ENCODE measurements at places on chromosomes 2 and 18.
A peak's percentile ranks its signal among the peaks of the same experiment; 100 is the strongest.

DNA sequence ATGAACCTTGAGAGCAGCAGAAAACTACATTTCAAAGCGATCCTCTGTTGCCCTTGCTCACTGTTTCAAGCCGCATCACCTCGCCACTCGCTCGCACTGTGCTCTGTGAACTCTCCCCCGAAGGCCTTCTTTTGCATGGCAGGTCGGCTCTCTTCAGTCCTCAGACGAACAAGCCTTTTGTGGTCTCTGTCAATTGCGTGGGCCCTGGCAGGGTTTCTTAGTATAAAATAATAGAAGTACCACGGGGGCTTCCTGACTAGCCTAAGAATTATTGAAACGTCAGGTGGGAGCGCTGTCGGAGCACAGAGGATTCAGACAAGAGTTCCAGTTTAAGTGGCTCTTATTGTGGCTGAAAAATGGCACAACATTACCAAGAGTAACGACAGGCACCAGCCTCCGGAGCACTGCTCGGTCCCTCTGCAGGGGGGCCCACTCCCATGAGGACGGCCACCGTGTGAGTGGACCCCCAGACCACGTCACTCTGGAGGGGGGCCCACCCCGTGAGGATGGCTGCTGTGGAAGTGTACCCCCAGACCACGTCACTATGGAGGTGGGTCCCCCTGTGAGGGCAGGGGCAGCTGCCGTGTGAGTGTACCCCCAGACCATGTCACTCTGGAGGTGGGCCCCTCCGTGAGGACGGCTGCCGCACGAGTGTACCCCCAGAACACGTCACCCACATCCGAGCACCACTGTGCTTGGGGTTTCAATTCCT, 237.7 kb downstream of the HDAC4 start:
- DNase-seq, result no peak

DNA sequence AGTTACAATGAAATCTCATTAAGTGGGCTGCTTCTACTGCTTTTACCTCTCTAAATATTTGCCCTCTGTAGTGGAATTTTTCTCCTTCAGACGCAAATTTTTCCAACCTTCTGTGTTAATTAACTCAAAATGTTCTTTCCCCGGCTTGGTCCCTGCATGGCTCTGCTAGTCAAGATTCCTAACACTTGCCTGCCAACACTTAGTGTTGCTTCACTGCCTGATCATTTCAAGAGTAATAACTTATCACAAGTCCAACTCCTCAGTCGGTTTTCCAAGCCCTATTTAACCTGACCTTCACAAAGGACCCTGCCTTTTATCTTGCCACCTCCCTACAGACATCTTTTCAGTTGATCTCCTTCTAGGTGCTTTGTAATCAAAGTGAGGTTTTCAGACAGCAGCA, 142.7 kb downstream of the HRH4 start:
- no peak for DNase-seq

- DNase-seq, result no peak
Observed at GRCh38 chr2:108034843-108035242, 48.5 kb downstream of the SLC5A7 start.

DNA sequence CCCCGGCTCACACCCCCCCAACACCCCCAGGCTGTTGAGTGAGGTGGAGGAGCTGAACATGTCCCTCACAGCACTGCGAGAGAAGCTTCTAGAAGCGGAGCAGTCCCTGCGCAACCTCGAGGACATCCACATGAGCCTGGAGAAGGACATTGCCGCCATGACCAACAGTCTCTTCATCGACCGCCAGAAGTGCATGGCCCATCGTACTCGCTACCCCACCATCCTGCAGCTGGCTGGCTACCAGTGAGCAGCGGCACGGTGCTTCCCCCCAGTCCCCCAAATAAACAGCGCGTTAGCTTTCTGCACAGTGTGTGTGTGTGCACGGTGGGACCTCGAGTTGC, 5.3 kb downstream of the TEKT4 start:
- DNase-seq, result no peak

GRCh38 chr2:182971820-182972547, 66.3 kb downstream of the NCKAP1 start:
- DNase-seq, result no peak

GRCh38 chr2:42193722-42194187, 24.6 kb downstream of the EML4 start:
- peak; percentile 33 for DNase-seq

- DNase-seq, result peak; percentile 40
Observed at GRCh38 chr2:214244847-214245246, 166.0 kb upstream of the VWC2L start.

DNA sequence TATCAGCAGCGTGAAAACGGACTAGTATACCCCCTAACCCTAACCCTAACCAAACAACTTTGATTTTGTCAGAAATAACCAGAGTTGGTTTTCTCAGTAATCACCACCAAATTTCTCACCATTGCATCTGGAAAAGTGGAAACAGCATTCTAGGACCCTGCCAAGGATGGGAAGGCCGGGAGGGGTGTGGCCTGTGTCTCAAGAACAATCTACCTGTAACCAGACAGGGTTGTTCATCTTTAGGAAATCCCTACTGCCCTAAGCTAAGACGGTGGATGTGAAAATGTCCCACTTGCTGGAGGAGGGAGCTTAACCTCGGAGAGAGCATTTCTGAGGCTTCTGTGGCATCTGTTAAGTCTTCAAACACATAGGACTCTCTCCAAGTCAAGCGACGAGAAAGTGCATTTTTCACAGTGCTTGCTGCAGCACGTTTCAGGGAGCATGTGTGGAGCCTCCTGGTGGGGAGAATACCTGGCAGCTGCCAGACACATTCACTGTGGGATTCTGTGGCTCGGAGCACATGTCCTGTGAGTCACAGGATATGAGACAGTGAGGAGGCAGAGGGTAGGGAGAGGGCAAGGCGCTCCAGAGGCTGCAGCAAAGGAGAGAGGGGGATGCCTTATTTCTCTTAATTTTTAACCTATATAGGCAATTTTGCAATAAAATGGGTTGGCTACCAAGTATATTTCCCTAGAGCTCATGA, 207.5 kb downstream of the SPP2 start:
- DNase-seq, result peak; percentile 96

- no peak for DNase-seq
Observed at GRCh38 chr18:56541340-56541739, 97.1 kb downstream of the TXNL1 start.

GRCh38 chr2:213420828-213421385, 136.6 kb downstream of the SPAG16 start:
- DNase-seq, result no peak

DNA sequence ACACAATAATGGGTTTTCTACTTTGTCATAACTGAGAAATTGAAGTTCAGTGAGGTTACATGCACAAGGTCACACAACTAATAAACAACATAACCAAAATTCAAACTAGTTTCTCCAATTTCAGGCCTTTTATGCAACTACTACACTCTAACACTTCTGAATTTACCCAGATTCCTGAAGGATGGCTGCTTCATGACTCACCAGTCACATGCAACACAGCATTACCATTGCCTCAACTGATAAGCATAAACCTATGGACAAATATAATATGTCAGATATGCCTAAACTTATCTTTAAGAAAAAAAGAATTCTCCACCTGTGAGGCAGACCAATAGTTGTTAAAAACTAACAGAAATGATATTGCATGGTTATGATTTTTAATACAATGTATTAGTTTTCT, 586.5 kb upstream of the SLC8A1 start:
- peak; percentile 54 for DNase-seq

DNA sequence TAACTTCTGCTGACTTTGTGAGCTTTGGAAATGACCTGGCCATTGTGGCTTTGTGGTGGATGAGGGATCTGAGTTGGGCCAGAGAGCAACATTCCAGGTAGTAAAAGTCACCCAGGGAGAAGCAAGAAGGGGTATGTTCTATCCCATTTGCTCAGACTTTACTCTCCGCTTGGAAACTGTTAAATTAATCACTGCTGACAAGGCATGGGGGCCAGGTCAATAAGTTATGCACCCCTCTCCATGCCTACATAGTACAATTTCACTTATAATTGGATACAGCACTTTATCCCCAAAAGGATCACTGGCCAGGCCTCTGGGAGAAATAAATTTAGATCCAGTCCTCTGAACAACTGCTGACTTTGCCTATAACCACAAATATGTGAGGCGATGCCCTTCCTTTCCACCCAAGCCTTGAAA, 92.1 kb downstream of the RPRM start:
- no peak for DNase-seq

DNA sequence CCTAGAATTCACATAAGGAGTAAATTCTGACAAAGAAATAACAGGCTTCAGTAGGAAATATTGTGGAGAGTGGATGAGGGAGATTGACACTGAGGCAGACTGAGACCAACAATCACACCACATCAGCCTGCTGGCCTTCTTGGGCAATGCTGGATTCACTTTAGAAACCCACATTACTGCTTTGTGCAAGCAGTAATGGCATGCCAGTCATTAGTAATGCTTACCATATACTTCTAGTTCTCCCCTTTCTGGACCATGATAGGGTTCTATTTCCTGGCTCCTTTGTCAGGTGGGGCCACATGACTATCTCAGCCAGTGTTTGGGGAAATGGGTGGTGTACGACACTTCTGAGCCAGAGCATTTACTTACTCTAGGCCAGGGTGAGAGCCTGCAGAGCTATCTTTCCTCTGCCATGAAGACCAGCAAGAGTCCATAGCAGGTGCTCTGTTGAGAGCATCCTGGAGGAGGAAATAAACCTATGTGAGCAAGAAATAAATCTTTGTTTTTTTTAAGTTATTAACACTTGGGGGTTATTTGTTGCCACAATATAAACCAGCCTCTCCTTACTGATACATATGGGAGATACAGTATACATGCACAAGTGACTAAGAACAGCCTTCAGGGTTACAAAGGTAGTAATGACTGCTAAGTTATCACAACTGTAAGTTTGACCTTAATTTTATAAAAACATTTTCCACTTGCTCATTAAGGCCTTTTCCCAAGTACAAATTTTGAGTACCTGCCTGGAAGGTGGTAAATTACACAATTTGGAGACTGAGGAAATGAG, 89.3 kb upstream of the TANK start:
- DNase-seq, result no peak

DNA sequence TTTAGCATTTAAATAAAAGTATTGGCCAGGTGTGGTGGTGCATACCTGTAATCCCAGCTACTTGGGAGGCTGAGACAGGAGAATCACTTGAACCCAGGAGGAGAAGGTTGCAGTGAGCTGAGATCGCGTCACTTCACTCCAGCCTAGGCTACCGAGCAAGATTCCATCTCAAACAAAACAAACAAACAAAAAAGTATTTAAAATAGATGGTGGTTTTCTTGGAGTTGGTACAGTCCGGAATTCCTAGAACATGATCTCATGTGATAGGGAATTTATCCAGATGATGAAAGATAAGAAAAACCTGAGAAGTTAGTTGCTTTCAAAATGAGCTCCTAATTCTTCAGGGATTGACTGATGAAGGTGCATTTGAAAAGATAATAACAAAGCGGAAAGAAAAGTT, 62.0 kb downstream of the BIRC6 start:
- peak; percentile 88 for DNase-seq

- DNase-seq, result no peak
Observed at GRCh38 chr2:30283931-30284565, 52.7 kb downstream of the LBH start.

GRCh38 chr2:241891315-241891987, 21.9 kb downstream of the RTP5 start:
- no peak for DNase-seq

- no peak for DNase-seq
Observed at GRCh38 chr18:26764177-26764576, 101.3 kb downstream of the AQP4 start.

GRCh38 chr2:30239308-30239985, 8.1 kb downstream of the LBH start:
- DNase-seq, result peak; percentile 60

- no peak for DNase-seq
Observed at GRCh38 chr2:131038258-131039100, 54.8 kb downstream of the FAM168B start.

DNA sequence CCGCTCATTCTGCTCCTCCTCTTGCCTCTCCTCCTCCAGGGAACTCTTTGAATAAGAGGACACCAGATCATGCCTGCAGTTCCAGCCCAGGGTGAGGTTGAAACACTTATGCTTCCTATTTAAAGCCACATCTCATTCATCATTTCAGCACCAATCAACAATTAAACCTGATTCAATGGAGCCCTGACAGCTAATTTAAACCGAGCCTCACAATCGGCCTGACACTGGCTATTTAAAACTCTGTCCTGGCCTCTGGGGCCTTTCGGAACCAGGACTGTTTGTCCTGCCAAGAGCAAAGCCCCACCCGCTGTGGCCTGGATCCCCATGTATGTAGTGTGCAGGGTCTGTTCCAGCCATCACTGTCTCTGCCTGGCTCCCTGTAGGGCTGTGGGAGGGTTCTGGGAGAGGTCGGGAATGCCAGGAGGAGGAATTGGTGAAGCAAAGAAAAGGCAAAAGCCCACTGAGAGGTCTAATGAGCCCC, 97.4 kb downstream of the MCFD2 start:
- DNase-seq, result no peak

DNA sequence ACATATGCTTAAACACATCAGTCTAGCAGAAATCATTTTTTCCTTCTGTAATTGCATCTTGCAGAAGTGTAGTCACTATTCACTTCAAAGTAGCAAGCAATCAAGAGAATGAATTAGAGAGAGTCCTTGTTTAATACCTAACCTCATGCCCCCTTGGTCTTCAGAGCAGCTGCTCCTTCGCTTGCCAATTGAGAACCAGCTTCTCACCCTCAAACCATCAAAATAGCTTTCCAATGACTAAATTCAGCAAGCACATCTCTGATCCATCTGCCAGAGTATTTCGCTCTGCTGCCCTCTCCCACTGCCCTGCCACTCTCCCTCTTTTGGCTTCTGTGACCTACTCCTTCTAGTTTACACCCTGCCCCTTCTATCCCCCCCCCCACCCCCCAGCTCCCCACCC, 120.7 kb upstream of the AGAP1 start:
- peak; percentile 28 for DNase-seq

DNA sequence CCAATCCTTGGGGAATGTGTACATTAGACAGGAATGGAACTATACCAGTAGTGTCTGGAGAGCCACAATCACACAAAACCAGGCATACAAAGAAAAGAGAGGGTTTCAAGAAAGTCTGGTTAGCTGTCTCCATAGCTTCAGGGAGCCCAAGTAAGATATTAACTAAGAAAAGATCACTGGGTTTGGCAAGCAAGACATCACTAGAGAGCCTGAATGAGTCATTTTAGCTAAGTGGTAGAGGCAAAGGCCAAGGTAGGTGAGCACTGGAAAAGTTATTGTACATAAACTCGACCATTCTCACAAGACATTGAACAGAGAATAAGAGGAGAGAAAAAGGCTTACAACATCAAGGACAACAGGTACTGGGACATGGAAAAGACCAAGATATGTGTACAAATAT, 143.8 kb upstream of the ARL4C start:
- DNase-seq, result no peak

GRCh38 chr18:40608226-40608625, 1346.8 kb upstream of the PIK3C3 start:
- no peak for DNase-seq

- no peak for DNase-seq
Observed at GRCh38 chr2:210303498-210303897, 11.5 kb downstream of the MYL1 start.

GRCh38 chr2:210536973-210537650, 19.3 kb upstream of the CPS1 start:
- DNase-seq, result no peak

All from EL (cell line).